ENCODE measurements at places on chromosomes 16 and 17.

GRCh38 chr16:28621481-28622155 is 11.8 kb upstream of the SULT1A1 start:
- no peak for DNase-seq

GRCh38 chr17:2094891-2095535 is 40.1 kb downstream of the HIC1 start:
- no peak for DNase-seq

DNA sequence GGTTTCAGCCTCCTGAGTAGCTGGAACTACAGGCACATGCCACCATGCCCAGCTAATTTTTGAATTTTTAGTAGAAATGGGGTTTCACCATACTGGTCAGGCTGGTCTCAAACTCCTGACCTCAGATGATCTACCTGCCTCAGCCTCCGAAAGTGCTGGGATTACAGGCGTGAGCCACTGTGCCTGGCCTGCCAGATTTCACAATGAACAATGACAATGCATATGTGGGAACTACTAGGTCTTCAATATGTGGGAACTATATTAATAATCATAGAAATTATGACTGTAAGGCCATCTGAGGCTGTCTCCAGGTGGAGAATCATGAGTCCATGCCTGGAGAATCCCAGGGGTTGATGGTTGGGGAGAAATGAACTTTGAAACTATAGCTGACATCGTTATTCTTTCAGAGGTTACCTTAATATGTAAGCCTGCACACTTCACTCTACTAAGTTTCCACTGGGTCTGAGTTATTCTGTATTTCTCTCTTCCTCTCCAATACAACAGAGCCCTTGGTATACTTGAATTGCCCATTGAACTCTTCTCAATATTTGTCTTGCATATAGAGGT is 7.2 kb upstream of the DRC7 start:
- DNase-seq = no peak

GRCh38 chr16:56734429-56734828 is 4.5 kb downstream of the NUP93 start:
- DNase-seq = no peak

DNA sequence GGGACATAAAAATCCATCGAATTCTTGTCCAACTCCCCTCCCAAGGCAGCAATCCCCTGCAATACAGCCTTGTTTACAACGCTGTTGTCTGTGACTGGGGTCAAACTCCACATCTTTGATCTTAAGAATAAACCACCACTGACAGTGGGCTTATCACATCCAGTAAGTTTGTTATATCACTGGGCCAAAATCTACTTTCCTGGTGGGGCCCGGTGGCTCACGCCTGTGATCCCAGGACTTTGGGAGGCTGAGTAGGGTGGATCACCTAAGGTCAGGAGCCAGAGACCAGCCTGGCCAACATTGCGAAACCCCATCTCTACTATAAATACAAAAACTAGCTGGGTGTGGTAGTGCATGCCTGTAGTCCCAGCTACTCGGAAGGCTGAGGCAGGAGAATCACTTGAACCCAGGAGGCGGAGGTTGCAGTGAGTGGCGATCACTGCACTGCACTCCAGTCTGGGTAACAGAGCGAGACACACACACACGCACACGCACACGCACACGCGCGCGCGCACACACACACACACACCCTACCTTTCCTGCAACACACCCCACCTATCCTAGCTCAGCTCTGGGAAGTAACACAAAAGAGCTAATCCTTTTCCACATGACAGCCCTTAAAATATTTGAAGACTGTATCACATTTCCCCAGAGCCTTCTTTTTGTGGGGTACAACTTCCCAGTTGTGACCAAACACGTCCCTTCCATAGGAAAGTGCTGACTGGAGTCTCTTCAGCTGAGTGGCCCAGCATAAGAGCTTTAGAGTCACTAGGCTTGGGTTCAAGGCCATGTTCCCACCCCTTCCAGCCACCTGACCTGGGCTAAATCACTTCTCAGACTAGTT is 20.9 kb upstream of the ABCC1 start:
- DNase-seq = no peak

- no peak for DNase-seq
Measured at GRCh38 chr17:335691-336090, 16.9 kb downstream of the RPH3AL start.

GRCh38 chr17:48558057-48558830 is 13.3 kb upstream of the HOXB2 start:
- DNase-seq = no peak

DNA sequence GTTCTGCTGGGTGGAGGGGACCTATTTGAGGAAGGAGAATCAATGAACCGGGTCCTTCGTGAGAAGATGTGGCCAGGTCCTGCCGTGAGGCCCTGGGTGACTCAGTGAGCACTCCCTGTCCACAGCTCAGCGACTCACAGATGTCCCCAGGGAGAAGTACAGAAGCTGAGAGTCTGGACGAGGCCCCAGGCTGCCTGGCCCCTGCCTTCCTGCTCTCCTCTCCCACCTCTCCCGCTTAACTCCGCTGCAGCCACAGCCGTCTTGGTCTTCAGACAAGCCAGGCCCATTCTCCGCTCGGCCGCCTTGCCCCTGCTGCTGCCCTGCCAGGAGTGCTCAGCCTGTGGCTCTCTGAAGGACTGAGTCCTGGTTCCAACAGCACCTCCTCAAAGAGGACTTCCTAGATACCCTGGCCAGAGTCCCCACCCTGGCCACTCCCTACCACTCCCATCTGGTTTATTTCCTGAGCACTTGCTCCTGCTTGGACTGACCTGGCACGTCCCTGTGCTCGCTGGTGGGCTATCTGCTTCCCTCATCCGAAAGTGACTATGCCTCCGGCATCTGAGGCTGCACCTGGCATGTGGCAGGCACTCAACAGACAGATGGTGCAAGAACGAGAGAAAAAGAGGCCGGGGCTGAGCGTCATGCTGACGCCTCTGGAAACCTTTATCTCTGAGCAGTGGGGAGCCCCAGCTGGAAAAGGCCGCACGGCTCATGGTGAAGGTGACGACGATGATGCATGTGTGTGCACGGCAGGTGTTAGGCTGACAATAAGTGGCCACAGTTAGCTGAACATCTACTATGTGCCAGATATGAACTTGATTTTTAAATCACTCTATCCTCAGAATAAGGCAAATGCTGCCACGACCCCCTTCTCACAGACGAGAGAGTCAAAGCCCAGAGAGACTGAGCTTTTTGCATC is 9.2 kb upstream of the TNFRSF13B start:
- DNase-seq = no peak

DNA sequence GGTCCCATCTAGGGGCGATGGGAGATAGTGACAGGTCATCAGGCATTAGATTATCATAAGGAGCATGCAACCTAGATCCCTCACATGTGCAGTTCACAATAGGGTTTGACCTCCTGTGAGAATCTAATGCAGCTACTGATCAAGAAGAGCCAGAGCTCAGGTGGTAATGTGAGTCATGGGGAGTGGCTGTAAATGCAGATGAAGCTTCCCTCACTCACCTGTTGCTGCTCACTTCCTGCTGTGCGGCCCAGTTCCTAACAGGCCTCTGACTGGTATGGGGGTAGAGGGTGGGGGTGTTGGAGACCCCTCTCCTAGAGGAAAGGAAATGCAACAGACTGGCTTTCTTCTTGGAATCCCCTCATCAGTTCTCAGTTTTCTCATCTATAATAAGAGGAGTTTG is 131.4 kb downstream of the CA10 start:
- DNase-seq = no peak

- DNase-seq = no peak
Measured at GRCh38 chr17:50583641-50584040, 23.1 kb downstream of the CACNA1G start.

- DNase-seq = no peak
Measured at GRCh38 chr17:6177941-6178694, 107.9 kb downstream of the WSCD1 start.

DNA sequence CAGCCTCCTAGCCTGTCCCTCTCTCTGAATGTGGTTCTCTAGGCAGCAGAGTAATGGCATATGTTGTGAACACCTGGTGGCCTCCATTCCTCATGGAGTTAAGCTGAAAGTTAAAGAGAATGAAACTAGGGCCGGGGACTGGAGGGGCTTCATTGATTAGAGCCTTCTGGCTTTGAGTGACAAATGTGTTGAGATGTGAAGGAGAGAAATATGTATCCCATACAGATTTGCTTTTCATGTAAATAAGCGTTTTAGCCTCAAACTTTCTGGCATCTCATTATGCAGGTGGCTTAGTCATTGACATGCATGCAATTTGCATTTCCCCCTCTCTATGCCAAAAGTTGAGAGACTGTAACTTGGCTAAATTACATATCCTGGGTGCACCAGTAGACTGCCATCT is 537.7 kb upstream of the EEF2KMT start:
- DNase-seq = no peak

DNA sequence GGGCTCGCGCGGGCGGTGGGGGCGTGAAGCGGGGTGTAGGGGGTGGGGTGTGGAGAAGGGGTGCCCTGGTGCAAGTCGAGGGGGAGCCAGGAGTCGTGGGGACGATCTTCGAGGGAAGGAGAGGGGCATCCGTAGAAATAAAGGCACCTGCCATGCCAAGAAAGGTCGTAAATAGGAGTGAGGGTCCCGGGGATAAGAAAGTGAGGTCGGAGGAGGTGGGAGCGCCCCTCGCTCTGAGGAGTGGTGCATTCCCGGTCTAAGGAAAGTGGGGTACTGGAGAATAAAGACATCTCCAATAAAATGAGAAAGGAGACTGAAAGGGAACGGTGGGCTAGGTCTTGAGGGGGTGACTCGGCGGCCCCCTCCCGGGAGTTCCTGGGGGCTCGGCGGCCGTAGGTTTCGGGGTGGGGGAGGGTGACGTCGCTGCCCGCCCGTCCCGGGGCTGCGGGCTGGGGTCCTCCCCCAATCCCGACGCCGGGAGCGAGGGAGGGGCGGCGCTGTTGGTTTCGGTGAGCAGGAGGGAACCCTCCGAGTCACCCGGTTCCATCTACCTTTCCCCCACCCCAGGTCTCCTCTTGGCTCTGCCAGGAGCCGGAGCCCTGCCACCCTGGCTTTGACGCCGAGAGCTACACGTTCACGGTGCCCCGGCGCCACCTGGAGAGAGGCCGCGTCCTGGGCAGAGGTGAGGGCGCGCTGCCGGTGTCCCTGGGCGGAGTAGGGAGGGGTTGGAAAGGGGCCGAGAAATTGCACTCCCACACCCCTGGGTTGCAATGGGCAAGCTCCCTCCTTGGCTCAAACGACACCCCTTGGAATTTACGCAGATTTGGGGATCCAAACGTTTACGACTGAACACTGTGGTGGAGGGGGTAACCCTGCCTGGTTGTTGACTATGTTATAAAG is 888 bp downstream of the CDH1 start:
- DNase-seq = no peak

GRCh38 chr17:48055531-48056245 is 7.5 kb downstream of the NFE2L1 start:
- peak; percentile 85 for DNase-seq

DNA sequence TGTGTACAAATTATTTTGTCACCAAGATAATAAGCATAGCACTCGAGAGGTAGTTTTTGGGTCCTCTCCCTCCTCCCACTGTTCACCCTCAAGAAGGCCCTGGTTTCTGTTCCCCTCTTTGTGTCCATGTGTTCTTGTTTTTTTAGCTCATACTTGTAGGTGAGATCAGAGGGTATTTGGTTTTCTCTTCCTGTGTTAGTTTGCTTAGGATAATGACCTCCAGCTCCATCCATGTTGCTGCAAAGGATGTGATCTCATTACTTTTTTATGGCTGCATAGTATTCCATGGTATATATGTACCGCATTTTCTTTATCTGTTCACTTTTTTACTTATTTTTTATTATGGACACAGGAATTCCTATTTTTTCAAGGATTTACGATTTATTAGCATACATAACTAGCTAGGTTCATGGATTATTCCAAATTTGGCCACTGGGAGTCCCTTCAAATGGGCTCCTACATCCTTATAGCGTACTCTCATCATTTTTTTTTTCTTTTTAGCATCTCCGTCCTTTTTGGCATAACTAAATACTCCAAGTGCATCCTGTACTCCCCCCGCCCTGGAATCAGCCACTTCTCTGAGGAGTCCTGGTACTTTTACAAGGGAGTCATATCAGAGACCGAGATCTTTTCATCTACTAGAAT is 7.3 kb downstream of the TADA2A start:
- DNase-seq = no peak

DNA sequence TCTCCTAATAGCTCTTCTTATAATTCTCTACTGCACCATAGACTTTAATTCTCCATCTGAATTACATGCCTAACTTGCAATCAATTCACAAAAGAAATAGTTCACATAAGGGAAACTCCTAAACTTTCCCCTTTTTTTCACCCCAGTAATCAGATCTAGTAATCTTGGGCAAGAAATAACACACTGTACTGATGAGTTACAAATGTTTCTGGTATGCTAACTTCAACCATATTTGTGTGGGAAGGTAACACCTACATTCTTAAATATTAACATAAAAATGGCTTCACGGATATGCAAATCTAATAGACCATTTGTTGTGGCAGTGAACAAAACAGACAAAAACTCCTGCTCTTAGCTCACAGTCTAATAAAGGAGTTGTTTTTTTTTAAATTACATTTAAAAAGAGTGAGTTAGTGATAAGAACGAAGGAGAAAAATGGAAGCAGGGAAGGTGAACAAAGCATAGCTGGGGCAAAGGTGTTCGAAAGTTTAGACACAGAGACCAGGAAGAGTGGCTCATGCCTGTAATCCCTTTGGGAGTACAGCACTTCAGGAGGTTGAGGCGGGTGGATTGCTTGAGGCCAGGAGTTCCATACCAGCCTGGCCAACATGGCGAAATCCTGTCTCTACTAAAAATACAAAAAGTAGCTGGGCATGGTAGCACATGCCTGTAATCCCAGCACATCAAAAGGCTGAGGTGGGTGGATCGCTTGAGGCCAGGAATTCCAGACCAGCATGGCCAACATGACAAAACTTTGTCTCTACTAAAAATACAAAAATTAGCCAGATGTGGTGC is 34.8 kb downstream of the CMTM3 start:
- DNase-seq = no peak

DNA sequence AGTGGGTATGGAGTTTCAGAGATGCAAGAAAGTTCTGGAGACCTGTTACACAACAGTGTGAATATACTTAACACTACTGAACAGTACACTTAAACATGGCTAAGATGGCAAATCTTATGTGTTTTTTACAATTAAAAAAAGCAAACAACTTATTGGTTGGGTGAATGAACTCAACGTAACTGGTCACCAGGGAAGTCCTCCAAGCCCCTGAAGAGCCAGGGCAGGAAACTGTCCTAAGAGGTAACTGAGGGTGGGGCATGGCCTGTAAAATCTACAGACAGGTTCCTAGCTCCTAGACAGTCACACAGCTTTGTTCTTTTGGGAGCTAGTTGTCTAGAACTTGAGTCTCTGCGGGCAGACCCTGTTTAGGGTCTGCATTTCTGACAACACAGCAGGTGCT is 10.3 kb downstream of the CSF3 start:
- no peak for DNase-seq

DNA sequence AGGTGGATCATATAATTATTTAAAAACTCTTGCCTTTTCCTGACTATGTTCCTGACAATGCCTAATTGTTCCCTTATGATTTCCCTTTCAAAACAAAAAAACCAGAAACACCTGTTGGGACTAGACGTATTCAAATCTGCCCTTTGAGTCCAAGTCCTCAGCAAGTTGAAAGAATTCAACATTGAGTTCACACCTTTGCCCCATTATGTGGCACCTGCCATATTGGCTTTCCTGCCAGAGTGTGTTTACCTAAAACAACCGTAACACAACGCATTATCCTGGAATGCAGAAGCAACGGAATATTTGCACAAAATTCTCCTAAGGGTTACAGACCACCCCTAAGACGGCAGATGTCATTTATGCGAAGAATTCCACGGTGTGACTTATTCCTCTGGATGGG is 105.9 kb downstream of the ZFHX3 start:
- DNase-seq = no peak

Measured in fibroblast of skin of left biceps (primary cell).